Activated CD8-positive, alpha-beta memory T cell treated with anti-CD3 and anti-CD28 coated beads for 1 hour (primary cell): ENCODE measurements at places on chromosomes 6 and 20.

DNA sequence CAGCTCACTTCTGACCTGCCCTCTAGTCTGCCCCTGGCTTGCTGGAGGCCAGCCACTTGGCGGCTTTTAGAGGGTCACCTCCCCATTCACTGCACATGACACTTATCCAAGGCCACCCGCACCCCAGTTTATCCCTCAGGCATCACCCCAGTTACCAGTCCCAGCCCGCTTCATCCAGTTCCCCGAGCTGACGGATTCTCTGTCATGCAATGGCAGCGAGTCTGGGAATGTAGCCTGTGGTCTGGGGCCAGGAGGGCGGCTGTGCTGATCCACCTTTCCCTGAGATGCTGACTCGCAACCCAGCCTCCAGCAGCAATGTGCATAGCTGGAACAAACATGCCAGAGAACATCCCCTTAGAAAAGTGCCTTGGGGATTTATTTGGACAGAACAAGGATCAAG is 25.8 kb downstream of the SYNDIG1 start:
- DNase-seq, result no peak

- DNase-seq, result no peak
Observed at GRCh38 chr20:62899633-62900051, 26.7 kb downstream of the DIDO1 start.

GRCh38 chr6:107156617-107157016 is 41.3 kb upstream of the BEND3 start:
- DNase-seq, result no peak

GRCh38 chr20:9397928-9398327 is 116.5 kb upstream of the LAMP5 start:
- DNase-seq, result no peak
